ENCODE measurements at places on chromosomes 13 and 19.
A peak's percentile ranks its signal among the peaks of the same experiment; 100 is the strongest.

GRCh38 chr13:47437406-47437805, 540.6 kb upstream of the HTR2A start:
- DNase-seq, result no peak

DNA sequence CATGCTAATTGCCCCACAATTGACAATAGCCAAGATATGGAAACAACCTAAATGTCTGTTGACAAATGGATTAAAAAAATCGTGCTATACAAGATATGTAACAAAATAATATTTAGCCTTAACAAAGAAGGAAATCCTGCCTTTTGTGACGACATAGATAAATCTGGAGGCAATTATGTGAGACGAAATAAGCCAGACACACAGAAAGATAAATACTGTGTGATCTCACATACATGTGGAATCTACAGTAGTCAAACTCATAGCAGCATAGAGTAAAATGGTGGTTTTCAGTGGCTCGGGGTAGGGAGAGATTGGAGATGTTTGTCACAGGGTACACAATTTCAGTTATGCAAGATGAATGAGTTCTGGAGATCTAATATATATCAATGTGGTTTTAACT, 895.8 kb downstream of the SLITRK6 start:
- DNase-seq, result no peak

DNA sequence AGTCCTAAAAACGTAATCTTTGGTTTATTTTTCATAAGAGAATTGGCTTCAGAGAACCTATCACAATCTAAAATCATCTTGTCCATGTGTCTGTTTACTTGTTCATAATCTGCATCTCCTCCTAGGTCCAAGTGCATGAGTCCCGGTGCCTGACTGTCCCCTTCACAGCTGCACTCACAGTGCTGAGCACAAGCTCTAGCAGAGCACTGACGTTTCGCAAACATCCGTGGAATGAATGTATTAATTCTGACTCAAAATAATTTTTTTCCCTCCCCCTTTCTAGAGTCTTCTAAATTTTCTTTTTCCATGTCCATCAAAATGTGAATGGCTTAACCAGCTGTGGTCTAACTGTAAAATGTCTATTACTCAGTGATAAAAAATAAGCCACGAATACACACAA, 245.5 kb upstream of the TSHZ3 start:
- no peak for DNase-seq

DNA sequence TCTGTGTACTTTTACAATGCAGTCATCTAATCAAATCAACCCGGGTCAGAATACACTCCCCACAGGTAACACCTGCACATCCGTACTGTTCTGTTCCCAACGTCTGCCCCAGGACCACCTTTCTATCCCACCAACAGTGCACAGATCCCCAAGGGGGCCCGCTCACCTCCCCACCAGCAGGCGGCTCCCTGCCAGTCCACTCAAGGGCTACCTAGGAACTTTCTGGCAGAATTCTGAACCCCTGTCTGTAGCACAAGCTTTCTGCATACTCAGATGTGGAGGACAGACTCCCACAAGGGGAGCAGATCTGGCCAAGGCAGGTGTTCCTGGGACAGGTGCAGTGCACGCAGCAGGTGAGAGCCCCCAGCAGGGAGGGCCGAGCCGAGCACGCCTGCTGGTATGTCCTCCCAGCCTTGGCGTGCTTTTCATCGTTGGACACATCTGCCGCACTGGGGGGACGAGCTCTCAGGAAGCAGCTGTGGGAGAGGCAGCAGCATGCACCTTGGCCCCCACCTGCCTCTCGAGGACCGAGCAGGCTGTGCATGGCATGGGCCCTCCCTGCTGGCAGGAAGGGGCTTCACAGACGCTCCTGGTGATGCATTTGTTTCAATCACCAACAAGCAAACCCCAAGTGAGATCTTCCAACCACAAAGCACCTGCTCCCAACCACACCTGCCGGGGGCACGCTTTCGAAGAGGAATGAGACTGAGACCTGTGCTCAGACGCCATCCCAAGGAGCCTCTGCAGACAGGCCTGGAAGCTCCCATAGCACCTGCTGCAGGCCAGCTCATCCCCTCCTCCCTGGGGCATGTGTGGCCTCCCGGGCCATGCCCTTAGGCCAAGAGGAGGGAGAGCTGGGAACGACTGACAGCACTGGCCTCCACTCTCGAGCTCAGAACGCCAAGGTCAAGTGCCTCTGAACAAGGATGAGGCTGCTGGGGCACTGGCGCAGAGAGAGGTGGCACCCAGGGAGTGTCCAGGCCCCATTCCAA, 35.9 kb downstream of the RAB20 start:
- no peak for DNase-seq

DNA sequence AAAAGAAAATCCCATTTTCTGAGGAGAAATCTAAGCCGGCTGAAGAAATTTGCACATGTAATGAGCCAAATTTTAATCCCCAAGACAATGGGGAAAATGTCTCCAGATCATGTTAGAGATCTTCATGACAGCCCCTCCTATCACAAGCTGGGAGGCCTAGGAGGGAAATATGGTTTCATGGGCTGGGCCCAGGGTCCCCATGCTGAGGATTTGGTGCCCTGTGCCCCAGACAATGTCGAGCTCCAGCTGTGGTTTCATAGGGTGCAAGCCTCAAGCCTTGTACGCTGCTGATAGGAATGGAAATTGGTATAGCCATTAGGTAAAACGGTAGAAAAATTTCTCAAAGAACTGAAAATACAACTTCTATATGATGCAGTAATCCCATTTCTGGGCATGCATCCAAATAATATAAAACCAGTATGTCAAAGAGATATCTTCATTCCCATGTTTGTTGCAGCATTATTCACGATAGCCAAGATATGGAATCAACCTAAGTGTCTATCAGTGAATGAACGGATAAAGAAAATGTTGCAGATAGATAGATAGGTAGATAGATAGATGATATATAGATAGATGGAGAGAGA, 19.3 kb upstream of the FREM2 start:
- DNase-seq, result no peak

DNA sequence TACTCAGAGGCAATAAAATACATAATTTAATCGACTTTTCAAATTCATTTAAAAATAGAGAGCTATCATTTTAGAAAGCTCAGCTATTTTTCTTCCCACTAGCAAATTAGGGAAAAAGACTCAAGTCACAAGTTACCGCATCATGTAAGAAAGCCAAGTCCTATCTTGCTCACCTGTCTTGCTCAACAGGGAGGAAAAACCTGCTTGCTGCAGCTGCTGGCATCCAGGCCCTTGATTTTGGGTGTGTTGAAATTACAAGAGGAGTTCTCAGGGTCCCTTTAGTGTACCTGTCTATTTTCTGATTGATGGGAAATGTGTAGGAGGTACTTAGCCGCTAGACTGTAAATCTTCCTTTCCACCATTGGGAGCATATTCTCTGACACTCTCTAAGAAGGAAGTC, 22.2 kb downstream of the SLC10A2 start:
- DNase-seq, result no peak

- no peak for DNase-seq
Measured at GRCh38 chr19:12932392-12933286, 872 bp downstream of the FARSA start.

- DNase-seq, result no peak
Measured at GRCh38 chr19:56360841-56361240, 32.5 kb downstream of the ZNF582 start.

- DNase-seq, result no peak
Measured at GRCh38 chr13:110807546-110807945, 94.0 kb downstream of the ING1 start.

- no peak for DNase-seq
Measured at GRCh38 chr13:38483623-38484022, 134.0 kb downstream of the UFM1 start.

DNA sequence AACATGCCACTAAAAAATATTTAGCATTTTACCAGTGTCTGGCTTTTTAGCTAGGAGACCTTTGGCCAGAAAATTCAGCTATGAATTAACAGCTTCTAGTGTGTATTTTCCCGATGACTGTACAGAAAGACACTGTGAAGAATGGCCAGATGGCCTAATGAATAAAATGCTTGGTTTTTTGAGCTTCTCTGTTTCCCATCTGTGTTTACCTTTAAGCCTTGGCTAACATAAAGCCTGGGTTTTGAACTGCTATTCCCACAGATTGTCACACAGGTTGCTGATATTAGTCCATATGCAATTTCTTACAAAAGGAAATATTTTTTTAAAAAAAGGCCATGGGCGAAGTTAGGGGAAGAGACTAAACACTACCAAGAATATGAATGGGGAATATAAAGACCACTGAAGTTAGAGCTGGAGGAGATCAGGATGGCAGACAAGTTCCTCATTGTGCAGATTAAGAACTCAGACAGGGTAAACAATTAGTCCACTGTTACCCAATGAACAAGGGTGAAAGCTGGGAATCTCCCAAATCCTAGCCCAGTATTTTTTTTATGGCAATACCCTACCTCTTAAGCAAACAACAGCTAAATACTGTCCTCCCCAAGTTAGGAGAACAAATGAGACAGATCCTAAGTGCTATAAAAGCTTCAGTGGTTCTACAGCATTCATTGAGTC, 95.1 kb downstream of the DCT start:
- DNase-seq, result no peak

GRCh38 chr19:7823686-7824301, 6.2 kb upstream of the EVI5L start:
- DNase-seq, result no peak

DNA sequence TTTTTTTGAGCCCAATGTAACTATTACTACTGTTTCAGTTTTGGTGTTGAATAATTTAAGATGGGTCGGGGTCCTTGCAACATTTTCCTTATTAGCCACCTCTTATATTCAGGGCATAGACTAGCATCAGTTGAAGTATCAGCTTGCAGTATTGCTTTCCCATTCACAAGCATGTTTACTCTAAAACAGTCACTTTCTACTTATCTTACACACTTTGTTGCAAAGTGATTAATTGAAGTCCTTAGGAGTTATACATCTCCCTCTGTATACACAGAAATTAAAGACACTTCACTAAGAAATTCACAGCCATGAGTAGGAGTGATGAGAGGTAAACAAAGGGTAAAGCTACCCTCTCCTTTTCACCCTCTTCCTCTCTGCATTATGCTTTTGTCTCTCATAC, 27.6 kb downstream of the SLAIN1 start:
- DNase-seq, result no peak

DNA sequence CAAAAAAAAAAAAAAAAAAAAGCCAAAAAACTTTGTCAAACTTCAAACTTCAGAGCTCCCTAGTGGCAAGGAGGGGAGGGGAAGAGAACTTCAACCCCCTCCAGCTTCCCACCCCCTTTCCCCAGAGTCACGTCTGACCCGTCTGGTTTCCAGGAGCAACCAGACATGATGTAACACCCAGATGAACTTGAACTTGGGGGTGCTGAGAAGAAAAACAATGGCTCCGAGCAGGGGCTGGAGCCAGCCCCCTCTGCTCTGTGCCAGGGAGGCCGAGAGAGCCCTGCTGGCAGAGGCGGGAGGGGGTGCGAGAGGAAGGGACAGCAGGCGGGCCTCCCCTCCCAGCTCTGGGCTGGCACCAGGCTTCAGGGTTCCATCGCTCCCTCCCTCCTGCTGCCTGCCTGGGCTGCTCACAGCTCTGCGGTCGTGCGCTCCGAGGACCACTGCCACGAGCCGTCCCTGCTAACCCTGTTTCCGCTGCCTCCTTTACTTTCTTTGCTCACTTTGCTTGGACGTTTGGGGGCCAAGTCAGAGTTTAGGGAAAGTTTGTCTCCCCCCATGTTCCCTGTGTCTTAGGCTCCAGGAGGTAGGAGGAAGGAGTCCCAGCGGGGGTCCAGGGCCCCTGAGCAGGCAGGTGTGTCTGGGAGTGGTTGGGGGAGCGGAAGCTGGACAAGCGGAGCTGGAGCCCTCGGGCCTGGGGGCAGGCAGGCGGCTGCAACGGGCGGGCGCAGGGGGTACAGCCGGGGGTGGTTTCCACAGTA, 11.1 kb downstream of the LYL1 start:
- DNase-seq, result no peak

GRCh38 chr19:16571822-16572331, 338 bp downstream of the SLC35E1 start:
- DNase-seq, result peak; percentile 30

DNA sequence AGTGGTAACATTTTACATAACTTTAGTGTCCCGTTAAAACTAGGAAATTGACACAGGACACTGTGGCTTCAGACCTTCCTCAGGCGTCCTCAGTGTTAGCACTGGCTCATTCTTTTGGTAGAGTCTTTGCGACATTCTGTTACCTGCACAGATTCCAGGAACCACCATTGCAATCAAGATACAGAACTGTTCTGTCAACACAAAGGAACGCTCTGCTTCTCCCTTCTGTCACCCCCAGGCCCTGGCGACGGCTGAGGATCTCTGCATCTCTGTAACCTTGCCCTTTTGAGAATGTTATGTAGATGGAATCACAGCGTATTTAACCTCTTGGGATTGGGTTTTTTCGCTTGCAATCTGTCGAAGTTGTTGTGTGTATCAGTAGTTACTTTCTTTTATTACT, 22.6 kb downstream of the KDM4B start:
- no peak for DNase-seq

- DNase-seq, result no peak
Measured at GRCh38 chr13:74017301-74018061, 116.7 kb downstream of the KLF12 start.

GRCh38 chr19:39996218-39996810, 546 bp upstream of the ZNF546 start:
- DNase-seq, result peak; percentile 19

- no peak for DNase-seq
Measured at GRCh38 chr19:42634409-42635232, 39.9 kb upstream of the CEACAM8 start.

GRCh38 chr13:102276404-102276803, 125.4 kb downstream of the FGF14 start:
- DNase-seq, result no peak
